ENCODE measurements at places on chromosomes 6 and 20. TPM values are rescaled to one million over a fixed set of nuclear protein-coding genes. Genes with fewer than 3 reads are reported as not detected.
A peak's percentile ranks its signal among the peaks of the same experiment; 100 is the strongest.

- no peak for DNase-seq
Observed at GRCh38 chr6:38646166-38646878, 6.6 kb upstream of the BTBD9 start.

DNA sequence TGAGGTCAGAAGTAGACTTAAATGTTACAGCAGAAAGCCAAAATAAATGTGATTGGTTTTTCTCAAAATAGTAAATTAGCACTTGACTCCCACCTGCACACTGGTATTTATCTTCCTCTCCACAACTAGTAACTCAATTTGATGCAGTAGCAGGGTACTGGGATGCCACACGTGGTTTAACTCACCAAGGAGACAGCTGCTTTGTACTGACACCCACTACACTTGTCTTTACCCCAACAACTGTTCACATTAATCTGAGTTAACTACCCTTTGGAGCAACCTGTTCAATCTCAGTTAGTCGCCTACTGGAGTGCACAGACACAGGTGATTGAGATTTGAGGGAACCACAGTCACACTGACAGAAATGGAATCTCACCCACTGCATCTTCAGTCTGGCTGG lies 242.1 kb downstream of the PRKN start:
- no peak for DNase-seq

DNA sequence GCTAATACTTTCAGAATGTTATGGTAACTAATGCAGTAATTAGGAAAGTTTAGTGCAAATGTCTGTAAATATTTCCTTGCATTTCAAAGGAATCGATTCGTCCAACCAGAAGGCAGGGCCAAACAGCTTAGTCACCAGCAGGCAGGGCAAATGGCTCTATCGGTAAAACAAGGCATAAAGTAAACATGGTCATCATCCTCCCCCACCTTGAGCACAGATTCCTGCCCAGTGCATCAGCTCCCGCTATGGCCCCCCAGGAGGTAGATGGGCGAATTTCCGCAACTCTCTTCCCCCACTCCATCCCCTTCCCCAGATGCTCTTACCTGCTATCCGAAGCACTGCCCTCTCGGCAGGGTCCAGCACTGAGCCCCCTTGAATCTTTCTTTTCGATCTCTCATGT lies 103.8 kb upstream of the BEND6 start:
- DNase-seq, result no peak

DNA sequence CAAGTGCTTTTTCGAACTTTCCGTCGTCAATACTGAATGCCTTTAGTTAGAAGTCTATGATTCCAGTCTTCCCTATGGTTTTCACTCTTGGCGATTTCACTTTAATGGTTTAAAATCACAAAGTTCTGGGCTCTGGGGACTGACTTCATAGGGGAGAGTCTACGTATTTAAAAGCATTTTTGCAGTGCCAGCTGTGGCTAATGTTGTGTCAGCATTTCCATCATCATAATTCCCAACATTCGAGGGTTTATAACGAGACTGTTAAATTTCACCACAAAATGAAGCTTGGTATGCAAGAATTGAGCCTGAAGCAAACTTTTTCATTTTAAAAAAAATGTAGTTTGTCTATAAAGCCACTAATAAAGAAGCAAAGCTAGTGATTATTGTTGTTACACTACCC lies 242.7 kb downstream of the SOX4 start:
- DNase-seq, result no peak

GRCh38 chr6:136920671-136921380 lies 1.3 kb upstream of the SLC35D3 start:
- DNase-seq, result peak; percentile 7

GRCh38 chr6:151154418-151154817 lies 85.3 kb upstream of the AKAP12 start:
- DNase-seq, result peak; percentile 22

- DNase-seq, result no peak
Observed at GRCh38 chr20:51383891-51384510, 158.5 kb downstream of the NFATC2 start.

DNA sequence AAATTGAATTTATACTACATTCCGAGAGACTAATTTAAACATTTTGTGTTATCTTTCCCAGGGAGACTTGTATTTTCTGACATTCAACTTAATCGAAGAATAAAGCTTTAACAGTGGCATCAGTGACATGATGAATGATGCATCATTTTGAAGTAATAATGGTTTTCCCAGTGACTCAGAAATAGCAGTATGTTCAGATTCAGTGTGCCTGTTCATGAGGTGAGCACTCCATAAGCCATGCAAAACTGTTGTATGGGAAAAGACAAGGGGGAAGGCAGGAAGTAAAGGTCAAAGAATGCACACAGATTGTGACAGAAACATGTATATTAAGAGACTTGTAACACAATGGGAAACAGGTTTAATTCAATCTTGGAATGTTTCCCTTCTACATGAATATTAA lies 1348.2 kb upstream of the GJE1 start:
- DNase-seq, result no peak

The C20orf202 gene
- total RNA-seq, result not detected

The LY6G6F gene
- not detected for total RNA-seq

The ACTL10 gene
- 16.5 TPM for total RNA-seq

The NFKBIE gene
- total RNA-seq, result 19.3 TPM

The MAFB gene
- total RNA-seq, result 0.76 TPM

All from HT-29 (cell line).